OCI-M1 (cell line): ENCODE measurements at places on chromosomes 16 and 17.

DNA sequence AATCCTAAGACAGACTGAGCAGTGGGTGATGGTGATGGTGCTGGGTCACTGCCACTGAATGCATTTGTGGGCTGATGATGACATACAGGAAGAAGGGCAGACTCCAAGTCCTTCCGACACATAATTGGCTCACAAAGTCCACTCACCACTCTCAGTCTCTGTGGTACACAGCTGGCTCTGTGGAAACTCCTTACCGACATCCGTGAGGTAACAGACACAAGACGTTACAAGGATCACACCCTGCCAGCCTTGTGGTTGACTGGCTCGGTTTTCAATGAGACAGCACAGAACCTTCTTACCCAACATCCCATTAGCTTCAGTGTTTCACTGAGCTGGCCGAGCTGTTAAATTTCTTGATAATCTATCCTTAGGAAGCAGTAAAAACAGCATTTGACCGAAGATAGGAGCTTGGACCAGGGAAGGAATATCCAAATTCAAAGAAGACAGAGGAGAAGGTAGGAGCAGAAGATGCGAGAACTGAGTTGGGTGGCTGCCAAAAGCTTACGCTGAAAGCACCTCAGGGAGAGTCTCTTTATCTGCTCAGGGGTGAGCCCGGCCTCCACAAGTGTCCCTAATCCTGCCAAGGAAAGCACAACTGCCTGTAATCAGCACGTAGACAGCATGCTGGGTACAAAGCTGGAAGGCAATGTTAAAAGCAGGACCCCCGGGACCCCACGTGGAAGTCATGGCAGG lies 5.5 kb upstream of the MXRA7 start:
- DNase-seq = no peak

- no peak for DNase-seq
Measured at GRCh38 chr17:34596920-34597319, 17.5 kb downstream of the TMEM132E start.

GRCh38 chr17:65688307-65688706 lies 126.9 kb upstream of the AXIN2 start:
- no peak for DNase-seq

DNA sequence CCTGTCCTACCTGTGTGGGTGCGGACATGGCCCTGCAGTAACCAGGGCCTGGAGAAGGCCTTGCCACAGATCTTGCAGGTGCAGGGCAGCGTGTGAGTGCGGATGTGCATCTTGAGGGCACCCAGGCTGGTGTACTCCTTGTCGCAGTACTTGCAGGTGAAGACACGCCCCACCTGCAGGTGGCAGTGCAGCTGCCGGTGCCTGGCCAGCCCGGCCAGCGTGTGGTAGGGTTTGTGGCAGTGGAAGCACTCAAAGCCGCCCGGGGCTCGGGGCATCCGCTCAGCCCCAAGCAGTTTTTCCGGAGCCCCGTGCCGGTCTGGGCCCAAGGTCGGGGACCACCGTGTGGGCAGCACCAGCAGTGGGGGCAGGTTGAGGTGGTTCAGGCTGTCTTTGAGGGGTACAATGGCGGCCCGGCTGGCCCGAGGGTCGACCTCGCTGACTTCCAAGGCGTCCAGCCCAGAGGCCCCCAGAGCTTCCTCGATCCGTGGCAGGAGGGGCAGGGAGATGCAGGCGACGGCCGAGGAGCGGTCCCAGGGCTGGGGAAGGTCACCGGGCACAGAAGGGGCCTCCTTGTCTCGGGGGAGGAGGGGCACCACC lies 5.1 kb downstream of the SNAI3 start:
- peak; percentile 21 for DNase-seq

DNA sequence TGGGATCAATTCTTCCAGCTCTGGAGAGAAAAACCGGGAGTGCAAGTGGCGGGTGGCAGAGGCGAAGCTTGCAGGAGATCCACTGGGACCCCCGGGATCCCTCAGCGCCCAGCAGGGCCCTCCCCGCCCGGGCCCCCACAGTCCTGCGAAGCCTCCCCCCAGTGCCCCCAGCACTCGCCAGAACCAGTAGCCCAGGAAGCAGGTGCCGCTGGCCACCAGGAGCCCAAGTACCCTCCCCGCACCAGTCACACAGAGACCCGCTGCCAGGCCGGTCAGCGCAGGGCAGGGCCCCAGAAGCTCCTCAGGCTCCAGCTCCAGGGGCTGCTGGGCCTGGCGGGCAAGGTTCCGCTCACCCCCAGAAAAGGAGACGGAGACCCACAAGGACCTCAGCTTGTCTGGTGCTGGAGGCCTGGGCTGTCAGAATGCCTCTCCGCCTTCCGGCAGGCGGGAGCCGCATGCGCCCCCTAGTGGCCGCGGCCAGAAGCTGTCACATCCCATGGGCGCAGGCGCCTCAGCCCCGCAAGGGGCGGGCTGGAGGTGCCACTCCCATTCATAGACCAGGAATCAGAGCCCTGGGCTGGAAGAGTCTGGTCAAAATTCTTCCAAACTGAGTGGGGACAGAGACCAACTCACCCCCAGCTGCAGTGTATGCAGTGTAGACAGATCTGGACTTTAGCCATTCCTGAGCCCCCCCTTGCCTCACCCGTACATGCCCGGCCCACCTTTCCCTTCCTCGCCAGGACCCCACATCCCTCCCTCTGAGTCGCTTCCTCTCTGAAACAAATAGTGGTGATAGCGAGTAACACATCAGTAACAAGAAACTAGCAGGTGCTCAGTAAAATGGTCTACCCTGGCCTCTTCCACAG lies 1002.3 kb downstream of the KCNJ18 start:
- no peak for DNase-seq

- no peak for DNase-seq
Measured at GRCh38 chr17:34253139-34253525, 2.0 kb upstream of the CCL2 start.

GRCh38 chr17:77286641-77287431 lies 146.1 kb downstream of the SEC14L1 start:
- no peak for DNase-seq

- DNase-seq = no peak
Measured at GRCh38 chr17:60514053-60514452, 12.0 kb downstream of the APPBP2 start.

GRCh38 chr16:84758627-84759026 lies 58.8 kb downstream of the USP10 start:
- DNase-seq = no peak

- DNase-seq = no peak
Measured at GRCh38 chr17:76368545-76368944, 14.8 kb upstream of the PRPSAP1 start.

GRCh38 chr16:50395763-50396710 lies 27.2 kb upstream of the BRD7 start:
- peak; percentile 78 for DNase-seq

DNA sequence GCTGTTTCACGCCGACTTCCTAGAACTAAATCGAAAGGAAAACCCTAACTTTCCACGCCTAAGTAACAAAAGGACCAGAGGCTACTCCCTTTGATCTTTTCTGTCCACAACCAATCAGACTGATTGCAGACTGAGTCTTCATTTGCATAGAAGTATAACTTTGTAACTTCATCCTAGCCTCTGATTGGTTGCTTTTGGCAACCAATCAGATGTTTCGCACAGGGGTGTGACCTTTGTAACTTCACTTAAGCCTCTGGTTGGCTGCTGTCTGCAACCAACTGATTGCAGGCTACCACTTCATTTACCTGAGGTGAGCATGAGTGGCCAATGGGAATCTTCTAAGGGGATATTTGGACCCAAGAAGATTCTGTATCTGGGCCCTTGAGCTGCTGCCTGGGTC lies 17.4 kb upstream of the ICAM2 start:
- peak; percentile 92 for DNase-seq

GRCh38 chr16:49675413-49675812 lies 180.5 kb downstream of the ZNF423 start:
- no peak for DNase-seq

- DNase-seq = no peak
Measured at GRCh38 chr16:59249011-59249410, 514.9 kb upstream of the GOT2 start.

- DNase-seq = no peak
Measured at GRCh38 chr17:16379654-16380053, 1.2 kb upstream of the UBB start.

DNA sequence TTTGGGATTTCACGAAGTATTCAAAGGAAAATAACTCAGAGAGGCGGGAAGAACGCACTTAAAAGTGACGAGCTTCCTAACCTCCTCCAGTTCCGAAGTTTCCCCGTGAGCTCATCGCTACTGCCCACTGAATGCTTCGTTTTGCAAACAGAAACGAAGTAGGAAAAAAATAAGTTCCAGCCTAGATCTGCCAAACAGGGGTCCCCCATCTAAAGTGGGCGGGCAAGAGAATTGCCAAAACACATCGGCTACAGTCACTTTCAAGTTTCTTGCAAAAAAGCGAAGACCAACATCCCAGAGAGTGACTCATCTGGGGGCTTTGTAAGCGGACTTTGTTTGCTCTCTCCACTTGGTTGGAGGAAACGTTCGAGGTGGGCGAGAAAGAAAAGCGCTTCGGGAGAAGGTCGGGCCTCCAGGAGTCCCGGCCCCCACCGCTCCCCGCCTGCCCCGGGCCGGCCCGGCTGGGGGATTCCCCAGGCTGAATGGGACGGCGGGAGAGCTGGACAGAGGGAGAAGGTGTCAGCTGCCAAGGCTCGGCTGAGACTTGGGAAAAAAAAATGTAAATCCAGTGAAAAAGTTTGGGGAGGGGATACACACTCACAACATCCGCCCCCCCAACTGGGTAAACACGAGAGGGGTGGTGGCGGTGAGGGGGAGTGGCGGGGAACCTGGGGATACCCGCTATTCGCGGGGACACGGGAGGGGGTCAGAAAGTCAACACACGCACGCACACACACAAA lies 1.0 kb downstream of the VEZF1 start:
- DNase-seq = peak; percentile 80

DNA sequence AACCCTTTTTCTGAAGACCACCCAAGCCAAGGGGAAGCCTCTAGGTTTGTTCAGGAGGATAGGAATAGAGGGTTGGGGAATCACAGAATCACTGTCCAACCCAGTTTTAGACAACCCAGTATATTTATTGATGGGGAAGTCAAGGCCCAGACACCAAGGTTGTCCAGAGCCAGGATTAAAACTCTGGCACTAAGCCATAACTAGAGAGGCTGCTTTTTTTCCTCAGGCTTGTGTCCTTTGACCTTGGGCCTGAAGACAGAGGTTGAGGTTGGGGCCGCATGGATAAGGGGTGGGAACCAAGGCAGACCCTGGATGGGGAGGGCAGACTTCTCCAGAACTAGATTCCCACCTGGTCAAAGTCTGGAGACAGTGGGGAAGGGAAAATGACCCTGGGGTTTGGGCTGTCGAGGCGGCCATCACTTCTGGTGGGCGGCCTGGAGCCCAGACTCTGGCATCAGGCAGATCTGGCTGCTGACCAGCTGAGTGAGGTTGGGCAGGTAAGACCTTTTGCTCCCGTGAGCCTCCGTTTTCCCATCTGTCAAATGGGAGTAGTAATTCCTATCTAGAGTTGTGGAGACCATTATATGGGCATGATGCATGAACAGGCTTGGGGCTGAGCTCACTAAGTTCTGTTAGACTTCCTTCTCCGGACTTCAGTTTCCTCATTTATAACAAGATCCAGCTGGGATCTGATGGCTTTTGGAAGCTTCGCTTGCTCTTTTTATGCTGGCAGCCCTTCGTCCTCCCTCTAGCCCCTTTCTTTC lies 17.9 kb downstream of the IGFBP4 start:
- DNase-seq = no peak

DNA sequence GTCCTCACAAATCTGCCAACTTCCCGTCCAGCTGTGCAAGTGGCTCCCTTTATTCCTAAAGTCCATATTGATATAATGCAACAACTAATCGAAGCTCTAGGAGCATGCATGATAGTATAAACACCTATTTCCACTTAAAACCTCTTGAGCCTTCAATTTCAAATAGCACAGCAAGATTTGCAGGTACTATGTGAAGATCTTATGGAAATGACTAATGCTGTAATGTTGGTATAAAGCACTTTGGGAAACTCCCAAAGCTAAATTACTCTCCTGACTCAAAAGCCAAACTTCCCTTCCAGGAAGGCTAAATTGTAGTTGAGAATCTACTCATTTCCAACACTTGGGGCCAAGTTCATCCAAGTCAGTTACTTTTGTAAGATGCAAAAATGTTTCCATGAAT lies 287.6 kb upstream of the CDH11 start:
- DNase-seq = no peak

DNA sequence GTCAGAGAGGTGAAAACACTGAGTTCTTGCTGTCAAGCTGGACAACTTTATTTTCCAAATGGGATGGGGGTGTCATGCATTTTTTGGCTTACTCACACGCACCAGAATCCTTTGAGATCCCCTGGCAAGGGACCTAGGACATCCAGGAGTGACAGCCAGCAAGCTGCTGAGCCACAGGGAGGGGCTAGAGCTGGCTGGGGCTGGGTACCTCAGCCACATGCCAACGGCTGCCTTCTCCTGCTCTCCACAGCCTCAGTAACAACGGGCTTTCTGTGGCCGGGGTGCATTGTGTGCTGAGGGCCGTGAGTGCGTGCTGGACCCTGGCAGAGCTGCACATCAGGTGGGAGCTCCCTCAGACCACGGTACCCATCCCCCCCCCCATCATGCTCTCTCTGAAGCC lies 47.6 kb downstream of the NLRC5 start:
- no peak for DNase-seq

DNA sequence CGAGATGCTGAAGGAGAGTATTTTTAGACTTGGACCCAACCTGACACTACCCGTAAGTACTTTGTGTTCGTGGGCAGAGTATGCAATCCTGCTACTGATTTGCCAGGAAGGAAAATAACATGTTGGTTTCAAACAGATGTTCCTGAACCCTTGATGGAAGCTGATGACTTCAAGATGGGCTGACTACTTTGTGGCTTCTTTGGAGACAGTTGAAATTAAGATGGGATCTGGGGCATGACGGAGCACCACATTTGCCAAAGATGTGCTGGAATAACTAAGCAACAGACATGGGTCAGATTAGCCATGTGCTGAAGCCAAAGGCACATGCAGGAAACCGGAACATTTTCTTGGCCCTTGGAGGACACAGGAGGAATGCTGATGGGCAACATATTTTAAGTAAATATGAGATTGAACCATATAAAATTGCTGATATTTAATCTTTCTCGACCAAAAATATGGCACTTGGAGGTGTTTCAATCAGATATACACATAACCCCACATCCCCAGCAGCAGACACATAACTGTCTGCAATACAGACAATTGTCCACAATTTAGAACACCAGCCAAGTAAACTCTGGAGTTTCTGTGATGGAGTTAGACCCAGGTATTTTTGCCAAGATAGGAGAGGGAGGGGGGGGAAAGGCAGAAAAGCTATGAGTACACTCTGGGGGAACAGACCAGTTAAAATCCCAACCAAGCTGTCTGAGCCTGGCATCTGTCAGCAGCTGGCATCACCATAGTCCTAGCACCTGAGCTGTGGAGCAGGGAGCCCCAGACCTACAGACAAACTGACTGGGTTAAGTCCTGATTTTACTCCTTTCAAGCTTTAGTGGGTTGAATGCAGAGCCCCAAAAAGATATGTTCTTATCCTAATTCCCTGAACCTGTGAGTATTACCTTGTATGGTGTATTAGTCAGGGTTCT lies 329.4 kb upstream of the CDH5 start:
- no peak for DNase-seq

DNA sequence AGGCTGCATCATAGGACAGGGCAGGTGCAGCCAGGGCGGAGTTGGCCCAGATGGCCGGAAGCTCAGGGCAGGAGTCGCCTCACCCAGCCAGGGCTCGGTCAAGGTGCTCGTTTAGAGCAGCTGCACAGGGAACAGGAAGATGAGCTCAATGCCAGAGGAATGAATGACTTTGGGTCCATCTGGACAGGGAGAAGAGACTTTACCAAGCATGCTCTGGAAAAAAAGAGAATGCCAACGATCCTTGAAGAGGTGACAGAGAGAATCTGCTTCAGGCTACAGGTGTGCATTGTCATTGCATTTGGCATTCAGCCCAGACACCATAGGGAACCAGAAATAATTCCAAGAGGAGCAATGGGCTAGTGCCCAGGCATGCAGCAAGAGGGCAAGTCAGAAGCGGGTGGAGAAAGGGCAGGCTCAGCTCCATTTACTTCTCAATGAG lies 6.7 kb upstream of the MPP3 start:
- DNase-seq = no peak
